ENCODE measurements at places on chromosomes 16 and 17.

GRCh38 chr17:17873450-17873991 is 36.7 kb upstream of the SREBF1 start:
- no peak for DNase-seq

DNA sequence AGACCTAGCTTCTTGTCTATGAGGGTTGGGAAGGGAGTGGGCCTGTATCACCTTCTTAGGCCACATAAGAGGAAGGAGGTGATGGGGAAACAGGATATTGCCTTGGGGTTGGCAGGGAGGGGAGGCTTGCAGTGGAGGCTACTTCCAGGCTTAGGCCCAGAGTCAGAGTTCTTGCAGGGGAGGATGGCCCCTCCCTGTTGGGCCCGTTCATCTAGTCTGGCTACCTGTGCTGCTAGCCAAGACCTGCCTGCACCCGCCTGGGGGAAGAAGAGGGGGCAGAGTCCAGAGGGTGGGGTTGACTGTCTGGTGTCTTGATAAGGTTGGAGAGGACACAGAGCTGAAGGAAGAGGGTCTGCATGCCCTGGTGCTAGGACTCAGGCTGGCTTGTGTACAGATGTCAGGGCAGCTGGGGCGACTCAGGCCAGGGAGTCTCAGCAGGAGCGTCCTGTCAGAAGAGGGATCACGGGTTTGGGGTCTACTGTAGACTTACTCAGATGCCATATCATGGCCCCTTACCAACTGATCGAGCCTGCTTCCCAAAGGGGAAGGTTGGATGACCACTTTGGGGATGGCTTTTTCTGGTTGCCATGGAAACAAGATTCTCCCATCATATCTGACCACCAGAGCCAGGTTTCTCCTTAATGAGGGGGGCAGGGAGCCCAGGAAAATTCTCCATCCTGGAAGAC is 5.3 kb downstream of the KDM6B start:
- peak; percentile 60 for DNase-seq

DNA sequence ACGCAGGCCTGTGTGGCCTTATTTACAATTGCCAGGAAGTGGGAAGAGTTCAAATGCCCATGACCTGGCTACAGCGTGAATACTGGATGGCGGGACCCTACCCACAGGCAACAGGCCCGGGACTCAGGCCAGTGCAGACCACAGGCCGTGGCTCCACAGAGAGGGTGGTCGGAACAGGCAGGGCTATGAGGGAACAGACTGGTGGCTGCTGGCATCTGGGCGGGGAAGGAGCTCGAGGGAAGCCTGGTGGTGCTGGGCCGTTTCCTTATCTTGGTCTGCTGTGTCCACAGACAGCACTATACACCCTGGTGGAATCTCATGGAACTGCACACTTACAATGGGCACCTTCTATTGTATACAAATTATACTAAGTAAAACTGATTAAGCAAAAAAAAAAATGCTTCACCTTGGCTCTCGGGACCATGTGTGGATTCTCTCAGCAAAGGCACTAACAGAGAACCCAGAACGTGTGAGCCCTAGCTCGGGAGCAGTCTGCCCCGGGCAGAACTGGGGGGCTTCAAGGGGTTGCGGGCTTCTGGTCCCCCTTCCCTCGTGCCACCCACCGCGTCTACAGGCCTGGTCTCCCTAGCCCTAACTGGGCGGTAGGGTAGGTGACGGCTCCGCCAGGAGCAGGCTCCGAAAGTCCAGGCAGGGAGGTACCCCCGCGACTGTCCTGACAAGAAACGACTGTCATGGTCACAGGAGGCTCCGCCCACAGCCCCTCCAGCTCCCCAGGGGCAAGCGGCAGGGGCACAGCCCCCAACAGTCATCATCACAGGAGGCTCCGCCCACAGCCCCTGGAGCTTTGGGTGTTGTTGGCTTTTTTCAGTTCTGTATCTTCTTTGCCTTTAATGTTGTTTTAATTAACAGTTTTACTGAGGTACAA is 21.8 kb downstream of the CEP131 start:
- DNase-seq = no peak

DNA sequence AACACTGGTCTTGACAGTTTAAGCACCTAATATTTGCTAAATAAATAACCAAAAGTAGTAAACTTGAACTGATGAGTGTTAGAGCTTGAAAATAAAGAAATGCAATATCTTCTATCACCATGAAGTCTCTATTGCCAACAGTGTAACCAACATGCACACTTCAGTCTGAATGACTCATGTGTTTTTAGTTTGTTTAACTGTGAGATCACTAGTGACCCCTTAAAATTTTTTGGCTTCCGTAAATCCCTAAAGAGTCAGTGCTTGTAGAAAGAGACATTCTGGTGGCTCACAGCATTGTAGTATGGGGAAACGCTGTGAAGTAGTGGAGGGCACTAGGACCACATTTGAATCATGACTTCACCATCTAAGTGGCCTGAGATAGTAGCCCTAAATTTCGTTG is 341.1 kb downstream of the PMP22 start:
- no peak for DNase-seq

DNA sequence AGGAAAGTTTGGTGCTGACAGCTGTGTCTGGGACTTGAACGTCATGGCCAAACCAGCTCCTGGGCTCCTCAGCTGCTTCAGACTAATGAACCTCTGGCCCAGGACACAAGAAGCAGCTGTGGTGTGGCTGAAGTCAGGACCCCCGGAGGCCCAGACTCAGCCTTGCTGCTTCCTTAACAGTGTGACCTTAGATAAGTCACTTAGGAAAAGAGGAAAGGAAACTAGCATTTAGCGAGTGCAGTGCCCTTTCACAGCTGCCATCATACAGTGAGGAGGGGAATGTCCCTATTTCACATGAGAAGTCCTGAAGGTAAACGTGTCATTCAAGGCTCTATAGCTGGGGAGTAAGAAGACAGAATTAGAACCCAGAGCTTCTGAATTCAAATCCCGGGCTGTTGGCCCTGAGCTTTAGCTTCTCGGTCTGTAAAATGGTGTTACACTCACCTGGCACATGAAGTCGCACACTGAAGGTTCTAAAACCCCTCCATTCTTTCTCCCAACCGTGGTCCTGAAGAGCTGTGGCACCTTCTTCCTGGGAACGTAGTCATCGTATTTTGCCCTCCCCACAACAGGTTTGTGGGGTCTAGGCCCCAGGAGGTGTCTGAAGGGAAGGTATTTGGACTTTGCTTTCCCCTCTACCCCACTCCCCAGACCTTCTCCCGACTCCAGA is 910 bp upstream of the RAMP2 start:
- no peak for DNase-seq

- no peak for DNase-seq
Observed at GRCh38 chr17:61459939-61460718, 7.9 kb downstream of the TBX4 start.

GRCh38 chr16:22989598-22989997 is 159.7 kb downstream of the USP31 start:
- no peak for DNase-seq

- DNase-seq = no peak
Observed at GRCh38 chr17:47287068-47287467, 33.4 kb downstream of the ITGB3 start.

GRCh38 chr17:64277831-64278562 is 14.9 kb upstream of the TEX2 start:
- no peak for DNase-seq

DNA sequence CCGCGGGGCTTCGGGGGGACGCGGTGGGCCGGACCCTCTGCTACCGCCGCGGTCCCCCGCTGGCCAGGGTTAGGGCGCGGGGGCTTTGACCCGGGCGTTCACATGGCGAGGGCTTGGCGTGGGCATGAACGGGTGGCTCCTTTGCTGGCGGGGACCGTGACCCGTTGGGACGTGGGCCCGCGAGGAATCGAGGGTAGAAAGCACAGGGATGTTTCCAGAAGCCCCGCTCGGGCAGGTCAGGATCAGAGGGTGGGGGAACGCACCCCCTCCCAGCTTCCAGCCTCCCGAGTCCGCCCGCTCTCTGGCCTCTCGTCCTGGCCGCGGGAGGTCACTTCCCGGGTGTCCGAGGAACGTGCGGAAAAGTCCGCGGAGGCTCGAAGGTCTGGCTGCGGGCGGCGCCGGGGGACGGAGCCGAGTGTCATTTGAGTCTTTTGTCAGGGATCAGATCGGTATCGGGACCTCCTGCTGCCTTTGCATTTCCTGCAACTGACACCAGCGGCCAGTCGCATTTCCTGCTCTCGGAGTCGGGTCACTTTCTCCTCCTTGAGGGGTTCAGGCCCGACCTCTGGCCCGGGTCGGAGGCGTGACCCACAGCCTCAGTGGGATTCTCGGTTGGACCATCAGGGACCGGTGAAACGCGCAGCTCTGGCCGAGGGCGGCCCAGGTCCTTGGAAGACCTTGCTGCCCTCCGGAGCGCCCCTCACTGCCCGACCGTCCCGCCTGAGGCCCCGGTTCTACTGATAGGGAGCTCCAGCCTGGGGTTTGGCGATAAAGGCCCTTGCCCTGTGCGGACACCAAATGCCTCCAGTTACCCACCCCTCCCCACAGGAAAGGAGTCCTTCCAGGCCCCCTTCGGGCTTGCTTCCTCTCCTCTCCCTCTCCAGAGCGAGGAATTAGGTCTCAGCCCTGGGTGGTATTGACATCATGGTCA is 702 bp upstream of the WNT3 start:
- no peak for DNase-seq

GRCh38 chr17:72931163-72931562 is 161.3 kb downstream of the SLC39A11 start:
- DNase-seq = peak; percentile 16

DNA sequence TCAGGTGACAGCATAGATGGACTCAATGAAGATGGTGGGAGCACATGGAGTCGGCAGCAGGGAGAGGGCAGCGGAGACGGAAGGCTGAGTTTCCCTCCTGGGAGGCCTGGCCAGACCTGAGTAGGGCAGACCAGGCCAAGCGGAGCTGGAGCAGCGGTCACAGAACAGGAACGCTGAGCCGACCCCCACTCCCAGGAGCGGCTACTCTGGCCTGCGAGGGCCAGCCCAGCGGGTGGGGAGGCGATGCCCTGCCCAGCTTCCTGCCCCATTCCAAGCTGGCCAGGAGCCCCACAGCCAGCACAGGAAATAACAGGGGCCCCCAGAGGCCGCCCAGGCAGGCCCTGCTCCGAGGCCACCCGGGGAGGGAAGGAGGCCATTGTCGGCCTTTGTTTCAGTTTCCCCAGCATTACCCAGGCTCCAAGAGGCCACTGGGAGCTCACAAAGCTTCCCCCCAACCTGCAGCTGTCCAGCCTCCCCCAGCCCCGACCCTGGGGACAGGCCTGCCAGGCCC is 79.8 kb downstream of the ZNF423 start:
- no peak for DNase-seq

DNA sequence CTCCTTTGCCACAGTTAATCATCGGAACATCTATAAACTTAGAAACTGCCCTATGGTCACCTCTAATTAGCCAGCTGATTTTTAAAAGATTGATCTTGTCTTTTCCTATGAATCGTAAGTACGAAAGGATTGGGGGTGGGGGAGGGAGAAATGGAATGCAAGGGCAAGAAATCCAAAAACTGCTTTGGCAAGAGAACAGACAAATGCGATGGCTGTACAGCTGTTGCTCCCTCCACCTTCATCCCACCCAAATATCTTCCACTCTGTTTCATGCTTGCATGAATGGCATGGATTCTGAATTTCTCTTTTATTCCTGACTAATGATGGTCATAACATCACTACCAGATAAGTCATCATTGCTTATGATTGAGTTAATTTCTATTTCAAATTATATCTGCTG is 165.7 kb downstream of the STX8 start:
- DNase-seq = no peak

- DNase-seq = no peak
Observed at GRCh38 chr17:64503821-64504768, 2.0 kb downstream of the DDX5 start.

- no peak for DNase-seq
Observed at GRCh38 chr17:59785091-59785799, 77.8 kb downstream of the VMP1 start.

GRCh38 chr17:42780851-42781638 is 635 bp downstream of the WNK4 start:
- DNase-seq = no peak

DNA sequence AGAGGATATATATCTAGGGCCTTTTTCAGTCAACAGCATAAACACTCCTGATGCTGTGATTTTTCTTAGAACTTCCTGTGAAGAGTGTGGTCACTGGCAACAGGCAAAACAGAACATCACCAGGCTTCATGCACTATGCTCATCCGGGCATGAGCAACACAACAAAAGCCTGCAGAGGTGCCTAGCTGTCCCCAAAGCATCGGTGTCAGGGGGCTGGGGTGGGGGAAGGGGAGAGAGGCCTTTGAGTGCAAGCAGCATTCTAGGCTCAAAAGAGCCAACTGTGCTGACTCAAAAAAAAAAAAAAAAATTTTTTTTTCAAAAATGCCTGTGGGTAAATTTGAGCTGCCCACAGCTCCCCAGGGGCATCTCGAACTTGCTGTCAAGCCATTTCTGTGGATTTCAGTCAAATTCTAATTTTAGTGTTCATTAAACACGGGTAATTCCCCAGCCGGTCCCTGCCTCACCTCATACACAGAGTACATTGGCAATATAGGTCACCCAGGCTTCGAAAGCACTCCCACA is 194.6 kb upstream of the DYNLRB2 start:
- no peak for DNase-seq

DNA sequence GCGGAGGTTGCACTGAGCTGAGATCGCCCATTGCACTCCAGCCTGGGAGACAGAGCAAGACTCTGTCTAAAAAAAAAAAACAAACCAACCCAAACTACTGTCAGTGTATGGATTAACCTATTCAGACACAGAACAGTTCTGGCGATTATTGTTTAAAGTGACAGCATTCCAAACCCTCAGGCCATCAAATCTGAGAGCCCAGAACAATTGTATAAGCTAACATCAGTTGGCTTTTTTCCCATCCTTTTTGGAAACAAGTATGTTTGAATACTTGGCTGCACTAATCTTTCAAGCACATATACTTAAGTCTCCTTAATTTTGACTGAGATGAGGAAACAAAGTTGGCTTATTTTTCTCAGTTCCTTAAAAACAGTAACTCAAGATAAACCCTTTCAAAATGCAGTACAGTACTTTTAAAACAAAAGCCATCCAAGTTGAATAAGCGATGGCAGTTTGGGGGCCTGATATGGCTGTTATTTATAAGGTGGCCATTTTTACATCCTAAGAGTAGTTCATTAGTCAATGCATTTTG is 1.4 kb downstream of the ZSWIM7 start:
- no peak for DNase-seq

DNA sequence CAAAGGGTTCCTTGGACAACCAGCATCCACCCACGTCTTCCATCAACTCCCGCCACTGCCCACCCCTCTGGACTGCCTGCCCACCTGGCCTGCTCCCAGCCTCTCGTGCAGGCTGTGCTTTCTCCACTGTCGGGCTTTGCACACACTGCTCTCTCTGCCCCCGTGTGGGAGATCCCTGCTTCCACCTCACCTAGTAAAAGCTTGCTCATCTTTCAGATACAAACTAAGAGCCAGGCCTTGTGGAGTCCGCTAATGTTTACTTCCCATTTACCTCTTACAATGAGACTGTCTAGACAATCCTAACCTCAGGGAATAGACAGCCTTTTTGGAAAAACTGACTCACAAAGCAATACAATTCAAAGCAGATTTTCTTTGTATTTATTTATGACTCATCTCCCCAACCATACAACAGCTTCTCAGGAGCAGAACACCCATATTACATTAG is 67.6 kb downstream of the USP31 start:
- DNase-seq = no peak

All from stimulated activated naive CD8-positive, alpha-beta T cell treated with anti-CD3 and anti-CD28 coated beads, Interleukin-15, amount 100 ng/mL, for 72 hours (primary cell).